Body of pancreas (tissue), 4 donors: ENCODE measurements at places on chromosomes 3 and 15. TPM values are rescaled to one million over a fixed set of nuclear protein-coding genes. Genes with fewer than 3 reads are reported as not detected.

- no peak overlapping the region for H3K4me3 ChIP-seq
- peaks cover 11% of the 10 kb centered on the region for H3K4me1 ChIP-seq
- no peaks in the 10 kb centered on the region for H3K36me3 ChIP-seq
- no peaks in the 10 kb centered on the region for H3K27me3 ChIP-seq
- H3K27ac ChIP-seq: peak overlapping the region; percentile 34
These were observed 713.6 kb downstream of the NSUN3 start for GRCh38 chr3:94776401-94776915.

- H3K4me3 ChIP-seq: no peak overlapping the region
- H3K36me3 ChIP-seq: no peaks in the 10 kb centered on the region
- H3K4me1 ChIP-seq: no peaks in the 10 kb centered on the region
- H3K27me3 ChIP-seq: no peaks in the 10 kb centered on the region
These were observed 77.1 kb downstream of the TRIM42 start for GRCh38 chr3:140754936-140755335.

DNA sequence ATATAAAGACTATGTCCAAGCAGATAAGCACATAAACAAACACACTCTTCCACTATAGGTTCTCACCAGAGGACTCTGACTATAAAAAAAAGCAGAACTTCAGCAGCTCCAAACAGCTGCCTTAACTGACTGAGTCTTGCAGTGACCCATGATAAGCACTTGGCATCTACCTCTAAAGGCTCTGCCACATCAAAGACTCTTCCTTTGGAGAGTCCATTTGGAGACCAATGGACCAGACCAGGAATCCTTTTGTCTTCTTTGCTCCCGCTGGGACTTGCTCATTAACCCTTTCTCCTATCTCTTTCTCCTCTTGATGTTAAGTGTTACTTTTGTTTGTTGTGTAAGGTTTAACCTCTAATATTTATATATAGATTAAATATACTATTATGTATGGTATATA, 424.1 kb downstream of the RSL24D1 start:
- H3K36me3 ChIP-seq: no peaks in the 10 kb centered on the region
- H3K4me1 ChIP-seq: no peaks in the 10 kb centered on the region

GRCh38 chr3:25372167-25372566, 55.9 kb upstream of the RARB start:
- DNase-seq: no peak
- no peaks in the 10 kb centered on the region for H3K27me3 ChIP-seq
- H3K4me3 ChIP-seq: no peak overlapping the region
- no peaks in the 10 kb centered on the region for H3K36me3 ChIP-seq
- no peaks in the 10 kb centered on the region for H3K4me1 ChIP-seq

DNA sequence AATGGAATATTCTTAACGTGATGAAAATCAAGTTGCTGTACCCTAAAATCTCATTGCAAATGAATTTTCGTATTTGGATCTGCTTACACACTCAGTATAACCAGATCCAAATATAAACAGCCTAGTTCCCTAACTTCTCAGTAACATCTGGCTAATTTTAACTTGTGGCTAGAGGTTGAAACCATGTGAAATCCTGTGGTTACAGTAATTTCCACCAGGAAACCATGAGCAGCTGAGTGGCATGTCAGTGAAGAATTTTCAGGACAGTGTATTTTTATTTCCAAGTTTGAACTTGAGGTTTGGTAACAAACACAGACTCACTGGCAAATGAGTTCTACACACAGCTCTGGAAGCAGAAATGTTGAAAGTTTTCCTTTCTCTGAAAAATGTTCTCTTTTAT, 754.1 kb downstream of the NR2F2 start:
- peaks cover 9% of the 10 kb centered on the region for H3K27me3 ChIP-seq
- DNase-seq: no peak
- no peak overlapping the region for H3K4me3 ChIP-seq
- no peak overlapping the region for H3K27ac ChIP-seq

DNA sequence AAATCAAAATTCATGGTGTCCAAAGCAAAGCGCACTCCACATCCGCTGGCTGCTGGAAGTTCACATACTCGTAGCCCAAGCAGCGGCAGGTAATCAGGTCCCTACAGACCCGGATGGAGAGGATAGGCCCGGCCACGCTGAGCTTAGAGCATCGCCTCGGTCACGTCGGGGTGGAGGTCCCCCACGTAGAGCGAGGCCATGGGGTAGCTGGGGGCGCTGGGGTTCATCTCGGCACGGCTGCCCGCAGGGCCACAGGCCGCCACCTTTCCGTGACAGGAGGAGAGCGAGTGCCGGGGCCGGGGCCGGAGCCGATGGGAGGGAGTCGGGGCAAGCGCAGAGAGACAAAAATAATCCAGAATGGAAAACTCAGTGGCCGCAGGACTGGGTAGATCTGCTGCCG, 16.1 kb upstream of the STRIT1 start:
- H3K4me1 ChIP-seq: no peaks in the 10 kb centered on the region
- no peak overlapping the region for H3K27ac ChIP-seq
- no peak for DNase-seq
- no peak overlapping the region for H3K4me3 ChIP-seq

GRCh38 chr3:30547716-30548115, 58.7 kb upstream of the TGFBR2 start:
- no peak for DNase-seq
- H3K4me1 ChIP-seq: no peaks in the 10 kb centered on the region
- H3K4me3 ChIP-seq: no peak overlapping the region
- H3K27me3 ChIP-seq: no peaks in the 10 kb centered on the region

DNA sequence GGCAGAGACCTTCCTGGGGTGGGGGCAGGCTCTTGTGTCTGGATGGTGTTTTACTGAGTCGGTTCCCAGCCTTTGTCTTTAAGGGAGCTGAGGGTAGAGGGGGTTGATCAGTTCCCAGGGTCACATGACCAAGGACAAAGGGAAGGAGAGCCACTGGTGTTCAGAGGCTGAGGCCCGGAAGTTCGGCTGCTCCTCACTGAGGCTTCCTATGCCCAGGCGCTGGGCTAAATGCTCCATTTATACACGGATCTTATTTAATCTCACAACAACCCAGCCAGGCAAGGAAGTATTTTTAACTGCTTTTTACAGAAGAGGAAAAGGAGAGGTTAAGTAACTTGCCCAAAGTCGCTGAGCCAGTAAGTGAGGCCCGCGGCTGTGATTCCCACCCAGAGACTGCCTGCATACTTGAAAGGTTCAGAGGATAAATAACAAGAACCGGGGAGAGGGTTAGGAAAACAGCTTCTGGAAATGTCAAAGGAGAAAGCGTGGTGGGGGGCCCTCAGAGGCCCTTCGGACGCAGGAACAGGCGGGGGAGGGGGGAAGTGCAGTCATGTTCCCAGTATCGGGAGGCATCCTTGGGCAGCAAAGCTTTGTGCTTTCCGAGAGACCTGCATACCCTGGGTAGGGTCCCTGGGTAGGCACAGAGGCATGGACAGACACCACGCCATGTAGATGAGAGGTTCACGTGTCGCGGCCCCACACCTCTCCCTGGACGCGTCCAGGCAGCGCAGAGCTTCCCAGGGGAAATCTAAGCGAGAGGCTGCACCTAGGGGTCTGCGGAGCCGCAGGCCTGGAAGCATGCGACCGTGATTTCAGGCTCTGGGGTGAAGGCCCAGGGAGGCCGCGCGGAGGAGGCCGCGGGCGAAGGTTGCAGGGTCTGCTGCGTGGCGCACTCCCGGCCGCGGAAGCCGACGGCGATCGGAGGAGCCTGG, 21.3 kb downstream of the EPHB3 start:
- no peaks in the 10 kb centered on the region for H3K27me3 ChIP-seq
- H3K36me3 ChIP-seq: no peaks in the 10 kb centered on the region
- no peak overlapping the region for H3K27ac ChIP-seq
- no peak overlapping the region for H3K4me3 ChIP-seq
- DNase-seq: no peak

DNA sequence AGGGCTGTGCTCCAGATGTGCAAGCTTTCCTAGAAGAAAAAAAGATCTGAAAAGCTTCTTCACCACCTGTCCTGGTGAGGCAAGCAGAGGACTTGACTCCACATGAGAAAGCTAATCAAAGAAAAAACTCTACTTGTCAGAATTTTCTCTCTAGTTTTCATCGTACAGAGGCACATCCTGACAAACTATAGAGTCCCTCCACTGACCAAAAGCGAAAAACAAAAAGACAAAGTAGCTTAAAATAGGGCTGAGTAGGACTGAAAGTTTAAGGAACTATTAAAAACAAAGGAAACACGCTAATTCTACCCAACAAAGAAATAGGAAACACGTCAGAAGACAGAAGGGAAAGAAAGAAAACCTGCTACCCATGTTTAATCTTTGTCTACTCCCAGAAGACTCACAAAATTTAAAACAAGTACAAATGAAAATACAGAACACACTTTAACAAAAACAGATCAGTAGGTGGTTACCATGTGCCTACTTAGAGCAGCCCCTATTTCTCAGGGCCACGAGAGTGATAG, 26.5 kb downstream of the NANOGP8 start:
- DNase-seq: no peak
- H3K4me3 ChIP-seq: no peak overlapping the region
- H3K4me1 ChIP-seq: no peaks in the 10 kb centered on the region

- no peak overlapping the region for H3K27ac ChIP-seq
- no peak for DNase-seq
- H3K36me3 ChIP-seq: no peaks in the 10 kb centered on the region
- no peaks in the 10 kb centered on the region for H3K27me3 ChIP-seq
- H3K4me1 ChIP-seq: no peaks in the 10 kb centered on the region
- H3K4me3 ChIP-seq: no peak overlapping the region
These were observed 235.7 kb downstream of the SLC9A9 start for GRCh38 chr3:143612541-143612940.

The ALDH1A2 gene
- total RNA-seq: 2.1 TPM

- peaks cover 51% of the 10 kb centered on the region for H3K4me1 ChIP-seq
- no peak overlapping the region for H3K4me3 ChIP-seq
- DNase-seq: no peak
- H3K36me3 ChIP-seq: no peaks in the 10 kb centered on the region
- peak overlapping the region; percentile 21 for H3K27ac ChIP-seq
These were observed 32.6 kb downstream of the STT3B start for GRCh38 chr3:31565288-31565687.

GRCh38 chr3:177345973-177346503, 148.8 kb upstream of the TBL1XR1 start:
- no peak overlapping the region for H3K4me3 ChIP-seq
- no peaks in the 10 kb centered on the region for H3K27me3 ChIP-seq
- H3K27ac ChIP-seq: peak overlapping the region; percentile 81
- no peaks in the 10 kb centered on the region for H3K36me3 ChIP-seq
- H3K4me1 ChIP-seq: peaks cover 32% of the 10 kb centered on the region

The CPLX3 gene
- not detected for total RNA-seq

GRCh38 chr15:74769463-74770025, 12.3 kb upstream of the CSK start:
- no peak overlapping the region for H3K4me3 ChIP-seq
- H3K36me3 ChIP-seq: no peaks in the 10 kb centered on the region
- no peak for DNase-seq
- no peaks in the 10 kb centered on the region for H3K27me3 ChIP-seq

- H3K4me3 ChIP-seq: no peak overlapping the region
- H3K27me3 ChIP-seq: no peaks in the 10 kb centered on the region
- no peaks in the 10 kb centered on the region for H3K36me3 ChIP-seq
- no peak overlapping the region for H3K27ac ChIP-seq
These were observed 38.7 kb downstream of the DIPK2A start for GRCh38 chr3:144010371-144010770.

GRCh38 chr3:42581400-42581708, 413 bp downstream of the SEC22C start:
- peak overlapping the region; percentile 90 for H3K27ac ChIP-seq
- no peaks in the 10 kb centered on the region for H3K27me3 ChIP-seq
- no peak for DNase-seq
- no peaks in the 10 kb centered on the region for H3K36me3 ChIP-seq
- peak overlapping the region; percentile 64 for H3K4me3 ChIP-seq
